Stimulated activated naive CD8-positive, alpha-beta T cell treated with anti-CD3 and anti-CD28 coated beads, Interleukin-15, amount 100 ng/mL, for 72 hours (primary cell): ENCODE measurements at places on chromosomes 7 and 10.
A peak's percentile ranks its signal among the peaks of the same experiment; 100 is the strongest.

GRCh38 chr7:156668130-156668741, 27.7 kb downstream of the RNF32 start:
- DNase-seq, result no peak

GRCh38 chr10:84039957-84040356, 99.4 kb upstream of the GHITM start:
- DNase-seq, result no peak

DNA sequence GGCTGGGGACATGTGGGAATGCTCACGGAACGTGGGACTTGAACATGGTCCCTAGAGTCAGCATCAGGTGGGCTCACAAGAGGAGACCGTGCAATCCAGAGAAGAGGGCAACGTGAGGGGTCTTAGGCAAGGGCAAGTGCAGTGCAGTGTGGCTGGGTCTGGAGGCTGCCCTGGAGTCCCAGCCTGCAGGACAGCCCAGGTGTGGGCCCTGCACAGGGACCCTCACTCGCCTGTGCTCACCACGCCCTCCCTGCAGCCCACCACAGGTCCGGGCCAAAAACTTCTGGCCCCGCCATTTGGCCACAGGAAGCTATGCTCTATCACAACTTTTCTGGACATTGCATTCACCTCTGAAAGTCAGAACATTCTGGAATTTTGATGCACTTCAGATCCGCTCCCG, 133.5 kb downstream of the PAXIP1 start:
- DNase-seq, result no peak

- DNase-seq, result no peak
These were observed 1195.4 kb upstream of the LRRN3 start for GRCh38 chr7:109895536-109895935.

DNA sequence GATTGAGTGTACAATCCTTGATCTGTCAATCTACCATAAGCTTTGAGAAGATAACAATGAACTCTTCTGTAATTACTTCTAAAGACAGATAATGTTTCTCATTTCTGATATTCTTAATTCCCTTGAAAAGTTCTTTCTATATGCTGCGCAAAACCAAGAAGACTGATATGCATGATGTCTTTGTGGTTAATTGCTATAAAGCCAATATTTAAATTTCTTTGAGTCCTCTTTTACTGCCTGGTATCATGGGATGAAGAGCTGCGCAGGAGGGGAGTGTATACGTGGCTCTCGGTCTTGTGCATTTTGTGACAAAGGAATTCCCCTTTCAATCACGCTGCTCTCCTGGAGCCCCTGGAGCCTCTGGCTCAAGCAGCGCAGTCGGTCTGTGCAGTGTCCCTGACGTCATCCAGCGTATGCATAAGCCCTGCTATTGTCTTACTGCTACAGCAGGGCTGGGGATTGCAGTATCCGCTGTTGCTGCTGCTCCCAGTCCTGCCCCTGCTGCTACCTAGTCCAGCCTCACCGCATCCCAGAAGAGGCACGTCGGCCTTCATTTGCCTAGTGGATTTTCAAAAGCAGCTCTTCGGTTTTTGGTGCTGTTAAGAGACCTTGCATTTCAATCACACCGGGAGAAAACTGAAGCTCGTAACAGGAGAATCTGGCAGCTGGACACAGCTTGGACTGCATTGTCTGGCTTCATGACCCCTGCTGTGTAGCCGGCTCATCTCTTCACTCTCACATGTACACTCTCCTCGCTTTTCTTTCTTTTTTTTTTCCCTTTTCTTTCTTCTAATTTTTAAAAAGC, 66.7 kb downstream of the ST7 start:
- no peak for DNase-seq

DNA sequence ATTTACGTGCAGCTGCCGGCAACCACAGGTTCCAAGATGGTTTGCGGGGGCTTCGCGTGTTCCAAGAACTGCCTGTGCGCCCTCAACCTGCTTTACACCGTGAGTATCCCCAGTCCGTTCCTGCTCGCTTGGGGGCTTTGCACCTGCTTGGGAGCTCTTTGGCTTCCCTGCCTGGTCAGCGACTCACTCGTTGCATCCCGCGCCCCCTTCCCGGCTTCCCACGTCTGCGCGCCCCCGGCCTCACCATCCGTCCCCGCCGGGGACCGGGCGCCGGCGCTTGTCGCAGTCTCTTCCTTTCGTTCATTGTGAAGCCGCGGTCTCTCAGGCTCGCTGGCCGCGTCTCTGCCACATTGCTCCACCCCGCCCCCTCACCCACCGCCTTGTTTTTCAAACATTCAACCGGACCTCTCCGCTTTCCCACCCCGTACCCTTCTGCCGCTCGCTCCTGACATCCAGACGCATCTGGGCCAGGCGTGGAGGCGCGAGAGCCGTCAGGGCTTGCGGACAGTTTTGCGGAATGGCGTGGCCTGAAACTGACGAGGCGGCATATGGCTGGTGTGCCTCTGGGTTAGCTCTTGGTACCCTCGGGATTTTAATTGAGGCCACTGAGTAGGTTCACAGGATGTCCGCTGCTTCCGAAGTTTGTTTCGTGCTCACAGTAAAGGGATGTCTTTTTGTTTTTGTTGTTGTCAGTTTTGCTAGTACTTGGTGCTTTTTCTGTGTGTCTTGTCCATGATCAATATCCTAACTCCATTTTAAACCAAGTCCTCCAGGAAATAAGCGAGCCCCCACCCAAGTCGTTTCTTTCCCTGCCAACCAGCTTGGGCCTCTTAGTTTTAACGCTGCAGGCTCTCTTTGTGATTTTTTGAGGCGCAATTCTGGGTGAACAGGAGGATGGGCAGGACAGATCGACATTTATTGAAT, 639 bp downstream of the TSPAN13 start:
- peak; percentile 10 for DNase-seq

- DNase-seq, result no peak
These were observed 2.3 kb upstream of the NRP1 start for GRCh38 chr10:33336582-33337325.

DNA sequence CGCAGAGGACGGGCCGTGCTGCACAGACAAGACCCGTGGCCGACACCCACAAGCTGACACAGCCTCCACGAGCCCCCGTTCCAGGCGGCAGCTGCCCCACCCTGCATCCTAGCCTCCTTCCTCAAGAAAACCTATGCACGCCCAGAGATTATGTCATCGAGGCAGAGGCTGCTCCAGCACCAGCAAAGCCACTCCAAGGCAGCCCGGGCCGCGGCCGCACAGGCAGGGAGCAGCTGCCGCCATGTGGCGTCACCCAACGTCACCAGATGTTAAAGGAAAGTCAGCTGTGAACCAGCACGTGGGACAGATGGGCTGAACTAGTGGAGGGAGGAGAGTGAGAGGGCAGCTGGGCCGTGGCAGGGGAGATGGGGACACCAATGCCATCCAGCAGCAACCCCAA, 59.8 kb downstream of the STK32C start:
- no peak for DNase-seq

DNA sequence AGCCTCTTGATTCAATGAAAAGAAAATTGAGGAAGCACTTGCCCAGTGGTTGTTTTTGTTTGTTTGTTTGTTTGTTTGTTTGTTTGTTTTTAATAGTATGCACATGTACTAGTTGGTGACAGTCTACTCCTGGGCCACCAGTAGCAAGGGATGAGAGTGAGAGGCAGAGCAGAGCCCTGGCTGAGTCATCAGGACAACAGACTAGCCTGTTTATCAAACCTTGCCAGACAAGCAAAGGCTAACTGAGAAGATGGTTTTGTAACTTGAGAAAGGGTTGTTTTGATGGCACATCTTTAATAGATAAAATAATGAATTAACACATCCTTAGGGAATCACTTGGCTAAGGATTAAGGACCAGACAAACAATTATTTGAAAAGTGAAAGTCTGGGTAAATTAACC, 78.1 kb downstream of the INHBA start:
- no peak for DNase-seq

GRCh38 chr10:53650794-53651193, 878.2 kb upstream of the MBL2 start:
- DNase-seq, result no peak

GRCh38 chr7:44087911-44088838, 5.8 kb upstream of the POLM start:
- DNase-seq, result no peak

DNA sequence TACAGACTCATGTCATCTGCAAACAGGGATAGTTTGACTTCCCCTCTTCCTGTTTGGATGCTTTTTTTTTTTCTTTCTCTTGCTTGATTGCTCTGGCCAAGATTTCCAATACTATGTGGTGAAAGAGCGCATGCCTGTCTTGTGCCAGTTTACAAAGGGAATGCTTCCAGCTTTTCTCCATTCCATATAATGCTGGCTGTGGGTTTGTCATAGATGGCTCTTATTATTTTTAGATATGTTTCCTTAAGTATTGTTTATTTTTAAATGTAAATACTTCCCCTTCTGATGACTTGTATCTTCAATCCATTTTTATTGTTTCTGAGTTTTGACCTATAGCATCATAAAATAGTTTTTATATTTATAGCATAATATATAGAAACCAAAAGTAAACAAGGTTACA, 17.9 kb downstream of the FAM237B start:
- no peak for DNase-seq

DNA sequence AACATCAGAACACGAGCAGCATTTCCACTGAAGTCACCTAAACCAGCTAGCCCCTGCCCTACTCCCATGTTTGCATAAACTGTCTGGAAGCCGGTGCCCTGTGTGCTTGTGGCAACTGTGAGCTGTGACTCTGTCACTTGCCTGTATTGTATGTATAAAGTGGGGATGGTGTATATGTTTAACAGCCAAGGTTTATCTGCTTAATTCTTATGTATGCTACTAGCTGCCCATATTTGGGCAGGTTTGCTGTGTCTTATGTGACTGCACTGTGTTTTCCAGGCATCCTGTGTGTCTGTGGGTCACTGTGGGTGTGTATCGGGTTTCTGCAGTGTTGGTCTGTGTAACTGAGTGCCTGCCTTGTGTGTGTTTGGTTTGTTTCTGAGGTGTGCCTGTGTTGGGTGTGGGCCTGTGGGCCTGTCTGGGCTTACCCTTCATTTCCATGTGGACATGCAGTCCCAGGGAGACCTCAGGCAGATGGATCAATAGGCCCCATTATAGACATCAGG, 9.3 kb downstream of the LBX1 start:
- no peak for DNase-seq

DNA sequence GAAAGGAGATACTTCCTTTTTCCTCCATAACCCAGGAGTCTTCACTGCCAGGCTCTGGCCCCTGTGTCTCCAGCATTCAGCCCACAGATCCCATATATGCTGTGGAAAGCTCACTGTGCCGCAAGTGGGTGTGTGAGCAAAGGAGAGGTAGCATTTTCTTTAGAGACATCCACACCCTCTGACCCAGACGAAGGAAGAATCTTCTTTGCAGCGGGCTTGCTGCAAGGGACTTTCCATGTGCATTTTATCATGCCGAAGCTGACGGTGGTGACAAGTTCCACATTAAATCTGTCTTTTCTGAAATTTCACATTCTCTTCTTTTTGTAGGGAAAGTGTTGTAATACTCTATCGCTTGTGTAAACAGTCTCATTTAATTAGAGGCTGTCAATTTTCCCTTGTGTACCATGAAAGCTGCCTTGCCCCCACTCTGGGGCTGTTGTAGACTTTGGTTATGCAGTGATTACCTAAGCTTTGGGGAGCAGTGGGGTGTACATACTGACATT, 409.5 kb downstream of the SUGCT start:
- no peak for DNase-seq

GRCh38 chr7:17696422-17696821, 243.9 kb downstream of the SNX13 start:
- DNase-seq, result no peak

DNA sequence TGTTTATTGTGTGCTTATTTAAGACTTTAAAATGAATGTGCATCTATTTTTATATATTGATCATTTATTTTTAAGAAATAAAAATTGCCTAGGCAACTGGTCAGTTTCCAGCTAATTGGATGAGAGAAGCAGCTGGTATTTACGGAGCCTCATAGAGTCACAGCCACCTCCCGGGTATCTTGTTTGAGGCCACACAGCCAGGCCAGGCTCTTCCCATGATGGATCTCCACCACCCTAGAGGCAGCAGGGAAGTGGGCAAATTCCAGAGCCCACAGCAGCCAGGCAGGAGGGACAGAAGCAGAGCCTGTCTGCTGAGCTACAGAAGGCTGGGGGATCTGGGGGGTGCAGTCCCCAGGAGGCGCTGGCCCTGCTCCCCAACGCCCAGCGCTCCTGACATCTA, 61.6 kb downstream of the CLEC2L start:
- DNase-seq, result no peak

GRCh38 chr7:112398534-112398933, 51.7 kb upstream of the IFRD1 start:
- DNase-seq, result no peak

- no peak for DNase-seq
These were observed 49.4 kb downstream of the JMJD1C start for GRCh38 chr10:63416376-63416775.

GRCh38 chr7:107450970-107451369, 18.9 kb upstream of the GPR22 start:
- DNase-seq, result no peak

- DNase-seq, result no peak
These were observed 1213.7 kb upstream of the AUTS2 start for GRCh38 chr7:68384581-68384980.

- DNase-seq, result no peak
These were observed 234.1 kb upstream of the KIAA1217 start for GRCh38 chr10:23974746-23975272.

- no peak for DNase-seq
These were observed 37.2 kb downstream of the CLEC2L start for GRCh38 chr7:139560678-139561077.

- peak; percentile 25 for DNase-seq
These were observed 8.7 kb downstream of the NCAPG2 start for GRCh38 chr7:158695726-158696452.

DNA sequence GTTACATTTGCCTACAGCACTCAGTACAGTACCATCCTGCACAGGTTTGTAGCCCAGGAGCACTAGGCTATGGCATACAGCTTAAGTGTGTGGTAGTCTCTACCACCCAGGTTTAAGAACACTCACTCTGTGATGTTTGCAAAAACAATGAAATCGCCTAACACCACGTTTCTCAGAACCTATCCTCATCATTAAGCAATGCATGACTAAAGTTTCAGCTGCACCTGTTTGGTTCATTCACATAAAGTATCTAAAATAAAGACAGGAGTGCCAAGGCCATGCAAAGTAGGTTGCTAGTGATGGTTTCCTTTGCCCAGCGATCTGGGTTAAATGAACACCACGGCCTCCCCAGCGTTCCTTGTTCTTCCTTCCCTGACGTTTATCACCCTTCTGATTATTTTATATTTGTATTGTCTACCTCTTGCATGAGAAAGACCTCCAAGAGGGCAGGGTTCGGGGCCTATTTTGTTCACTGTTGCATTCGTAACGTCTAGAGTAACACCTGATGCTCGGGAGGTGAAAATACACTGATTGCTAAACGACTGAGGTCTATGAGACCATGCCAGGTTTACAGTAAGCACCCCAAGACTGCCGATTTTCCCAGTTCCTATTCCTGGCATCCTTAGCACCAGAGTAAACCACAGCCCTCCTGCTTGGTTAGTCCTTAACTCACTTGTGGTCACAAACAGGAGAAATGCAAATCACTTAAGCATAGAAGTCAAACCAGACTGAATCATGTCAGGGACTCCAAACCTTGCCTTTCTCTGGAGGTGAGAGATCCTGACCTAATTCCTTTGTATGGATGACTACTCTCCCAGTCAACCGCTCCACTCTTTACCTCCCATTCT, 204.1 kb upstream of the NFE2L3 start:
- no peak for DNase-seq

GRCh38 chr10:112722758-112723157, 227.3 kb upstream of the TCF7L2 start:
- DNase-seq, result no peak
